Fibroblast of upper back skin (primary cell): ENCODE measurements at places on chromosomes 1 and 21.

DNA sequence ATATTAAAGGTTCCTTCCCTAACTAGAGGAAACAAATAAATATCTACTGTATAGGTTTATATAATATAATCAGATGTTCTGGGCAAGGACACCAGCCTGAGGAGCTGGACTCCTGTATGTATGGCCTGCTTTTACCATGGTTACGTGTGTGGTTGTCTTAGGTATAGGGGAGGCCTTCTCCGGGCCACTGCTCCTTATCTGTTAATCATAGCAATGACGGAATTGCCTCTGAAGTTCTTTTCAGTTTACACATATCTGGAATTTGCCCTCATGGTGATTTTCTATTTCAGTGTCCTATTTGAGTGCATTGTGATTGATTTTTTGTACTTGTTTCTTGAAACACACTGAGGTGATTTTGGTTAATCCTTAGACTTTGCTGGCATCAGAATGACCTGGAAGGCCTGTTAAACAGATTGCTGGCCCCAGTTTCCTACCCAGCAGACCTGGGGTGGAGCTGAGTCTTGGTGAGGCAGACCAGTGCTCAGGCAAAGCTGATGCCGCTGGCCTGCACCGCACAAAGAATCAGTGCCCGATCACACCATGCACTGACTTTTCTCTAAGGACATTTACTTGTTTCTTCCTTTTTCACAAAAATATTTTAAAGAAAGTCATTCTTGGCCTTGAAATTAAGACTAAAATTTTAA lies 18.5 kb downstream of the ABCB10 start:
- no peak for DNase-seq

GRCh38 chr1:56507925-56508522 lies 71.3 kb downstream of the PLPP3 start:
- no peak for DNase-seq

DNA sequence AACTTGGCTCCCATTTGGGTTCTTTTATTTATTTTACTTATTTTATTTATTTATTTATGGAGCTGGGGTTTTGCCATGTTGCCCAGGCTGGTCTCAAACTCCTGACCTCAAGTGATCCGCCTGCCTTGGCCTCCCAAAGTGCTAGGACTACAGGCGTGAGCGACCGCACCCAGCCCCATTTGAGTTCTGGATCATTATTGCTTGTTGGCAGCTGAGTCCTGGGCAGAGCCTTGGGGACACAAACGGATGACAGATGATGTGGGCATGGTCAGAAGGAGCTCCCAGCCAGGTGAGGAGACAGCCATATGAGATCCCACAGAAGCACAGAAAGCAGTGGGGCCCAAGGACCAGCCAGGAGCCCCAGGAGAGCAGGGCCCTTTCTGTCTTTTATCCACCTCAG lies 254.0 kb downstream of the MATN1 start:
- no peak for DNase-seq

GRCh38 chr1:157562515-157562914 lies 10.2 kb upstream of the FCRL5 start:
- DNase-seq = no peak

DNA sequence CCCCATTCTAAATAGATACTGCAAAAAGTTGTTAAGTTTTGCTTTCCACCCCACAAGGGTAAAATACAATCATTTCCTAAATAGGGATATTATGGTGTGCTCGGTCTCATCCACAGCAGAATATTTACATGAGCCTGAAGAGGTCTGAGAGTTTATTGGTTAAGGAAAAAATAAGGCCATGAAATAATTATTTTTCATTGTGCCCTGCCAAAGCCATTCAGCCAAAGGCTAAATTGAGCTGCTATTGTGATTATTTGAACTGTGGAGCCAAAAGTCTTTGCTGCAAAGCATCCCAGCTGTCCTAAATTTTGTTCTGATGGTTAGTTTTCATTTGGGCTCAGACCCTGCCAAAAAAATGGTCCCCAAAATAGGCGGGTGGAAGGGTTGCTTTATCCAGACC lies 298.7 kb upstream of the ESRRG start:
- no peak for DNase-seq
